Frontal cortex (tissue), 4 donors: ENCODE measurements at places on chromosomes 6 and 20. TPM values are rescaled to one million over a fixed set of nuclear protein-coding genes. Genes with fewer than 3 reads are reported as not detected.

- DNase-seq: no peak
Observed at GRCh38 chr6:142794424-142794823, 150.6 kb downstream of the HIVEP2 start.

- no peak for DNase-seq
Observed at GRCh38 chr6:116409756-116410155, 39.0 kb downstream of the DSE start.

DNA sequence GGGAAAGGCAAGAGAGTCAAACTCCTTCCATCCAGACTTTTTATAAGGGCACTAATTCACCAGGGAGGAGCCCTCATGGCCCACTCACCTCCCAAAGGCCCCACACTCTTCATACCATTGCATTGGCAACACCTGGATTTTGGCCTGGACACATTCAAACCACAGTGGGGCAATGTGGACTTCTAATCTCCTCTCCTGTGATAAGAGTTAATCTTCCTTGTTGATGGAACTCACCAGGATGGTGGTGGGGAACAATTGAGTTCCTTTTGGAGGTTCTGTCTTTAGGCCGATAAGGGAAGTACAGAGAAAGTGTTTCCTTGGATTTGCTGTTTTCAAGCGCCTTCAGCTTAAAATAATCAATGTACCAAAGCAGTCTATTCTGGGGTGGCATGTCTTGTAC lies 268.7 kb downstream of the CD83 start:
- DNase-seq: no peak

DNA sequence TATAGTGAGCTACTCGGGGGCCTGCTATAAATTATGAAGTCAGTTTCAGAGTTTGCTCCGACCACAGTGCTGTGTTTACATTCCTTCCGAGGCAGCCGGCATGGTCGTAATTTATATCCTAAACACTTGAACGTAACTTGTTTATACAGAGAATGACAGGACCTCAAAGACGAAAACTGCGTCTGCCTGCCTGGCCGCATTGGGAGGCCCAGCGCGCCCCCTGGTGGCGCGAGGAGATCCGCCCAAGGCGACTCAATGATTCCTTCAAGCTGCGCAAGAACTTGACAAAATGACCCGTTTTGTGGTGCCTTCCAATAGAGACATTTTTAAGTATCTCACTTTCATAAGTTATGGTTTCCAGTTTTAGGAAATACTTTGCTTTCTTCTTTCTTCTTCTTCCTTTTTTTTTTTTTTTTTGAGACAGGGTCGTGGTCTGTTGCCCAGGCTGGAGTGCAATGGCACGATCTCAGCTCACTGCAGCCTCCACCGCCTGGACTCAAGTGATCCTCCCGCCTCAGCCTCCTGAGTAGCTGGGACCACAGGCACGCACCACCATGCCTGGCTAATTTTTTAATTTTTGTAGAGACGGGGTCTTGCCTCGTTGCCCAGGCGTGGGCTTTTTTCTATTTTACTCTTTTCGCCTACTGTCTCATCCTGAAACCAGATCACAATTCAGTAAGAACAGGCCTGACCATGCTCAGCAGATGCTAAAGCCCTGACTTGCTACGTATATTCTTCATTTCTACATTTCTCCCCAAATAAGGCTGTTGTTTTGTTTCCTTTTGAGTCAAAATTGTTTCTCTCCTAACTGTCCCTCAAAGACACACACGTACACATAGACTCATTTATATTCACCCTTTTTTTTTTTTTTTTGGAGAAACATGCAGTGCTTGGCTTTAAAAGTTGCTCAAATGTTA lies 7.8 kb downstream of the FOXF2 start:
- DNase-seq: peak; percentile 69

DNA sequence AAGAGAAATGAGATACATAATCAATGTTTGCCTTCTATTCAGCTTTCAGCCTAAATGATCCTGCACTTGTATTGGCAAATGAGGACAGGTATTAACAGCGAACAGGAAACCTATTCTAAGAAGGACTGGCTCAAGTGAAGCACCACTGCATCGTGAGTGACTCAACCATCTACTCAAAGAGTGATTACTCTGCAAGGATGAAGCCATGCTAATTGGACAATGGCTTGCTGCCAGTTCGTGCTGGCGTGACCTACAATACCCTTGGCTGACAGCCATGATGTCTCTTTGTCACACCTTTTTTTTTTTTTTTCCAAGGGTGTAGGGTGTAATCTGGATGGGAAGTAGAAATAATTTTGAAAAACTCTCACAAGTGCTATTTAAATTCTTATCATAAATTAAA lies 104.9 kb downstream of the GJA10 start:
- no peak for DNase-seq

- DNase-seq: no peak
Observed at GRCh38 chr6:144920391-144920961, 635.3 kb downstream of the UTRN start.

DNA sequence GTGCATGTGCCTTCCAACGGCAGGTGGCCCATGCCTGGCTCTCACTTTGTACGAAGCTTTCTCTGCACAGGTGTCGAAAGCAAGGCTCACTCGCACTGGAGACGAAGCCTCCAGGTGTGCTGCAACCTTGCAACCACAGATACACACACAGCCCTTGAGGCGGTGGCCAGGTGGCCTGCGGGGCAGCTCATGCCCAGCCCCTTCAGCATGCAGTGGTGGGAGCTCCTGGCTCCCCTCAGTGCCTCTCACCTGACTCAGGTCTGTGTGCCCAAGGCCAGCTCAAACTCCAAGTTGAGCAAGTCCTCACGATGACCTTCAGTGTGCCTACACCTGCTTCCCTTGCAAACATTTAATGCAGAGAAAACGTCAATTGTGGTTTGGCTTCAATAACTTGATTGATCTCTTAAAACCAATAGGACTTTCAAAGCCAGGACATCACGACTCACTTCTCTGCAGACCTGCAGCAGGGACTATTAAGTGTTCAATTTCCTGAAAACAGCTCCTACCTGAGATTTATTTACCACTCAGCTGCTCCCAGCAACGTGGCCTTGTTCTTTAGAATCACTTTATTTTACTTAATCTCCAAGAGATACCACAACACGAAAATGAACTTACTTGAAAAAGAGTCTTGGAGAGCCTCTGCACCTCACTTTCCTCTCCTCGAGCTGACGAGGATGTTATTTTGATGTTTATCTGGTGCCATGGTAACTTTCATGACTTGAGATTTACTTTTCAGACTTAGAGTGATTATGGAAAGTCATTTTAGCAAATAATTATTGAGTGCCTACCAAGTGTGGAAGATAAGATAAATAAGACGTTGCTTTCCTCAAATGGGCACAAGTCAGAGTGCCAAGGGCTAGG lies 86.3 kb downstream of the SLC22A23 start:
- DNase-seq: no peak

- no peak for DNase-seq
Observed at GRCh38 chr6:162463576-162463975, 264.0 kb downstream of the PRKN start.

DNA sequence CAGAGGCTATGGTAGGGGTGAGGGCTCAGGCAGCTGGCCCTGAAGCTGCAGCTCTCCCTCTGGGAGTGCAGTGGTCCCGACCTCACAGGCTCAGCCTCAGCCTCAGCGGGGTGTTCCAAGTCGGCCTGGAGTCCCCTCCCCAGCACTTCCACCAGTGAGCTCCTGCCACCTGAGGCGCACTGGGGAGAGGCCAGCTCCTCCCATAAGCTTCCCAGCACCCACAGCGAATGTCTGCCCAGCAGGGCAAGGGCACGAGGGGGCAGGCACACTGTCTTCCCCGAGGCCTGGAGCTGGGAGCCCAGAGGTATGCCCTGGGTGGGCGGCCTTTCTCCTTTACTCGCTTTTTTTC lies 53.2 kb upstream of the SLCO4A1 start:
- DNase-seq: no peak

GRCh38 chr20:3744037-3744436 lies 11.6 kb downstream of the HSPA12B start:
- DNase-seq: no peak

DNA sequence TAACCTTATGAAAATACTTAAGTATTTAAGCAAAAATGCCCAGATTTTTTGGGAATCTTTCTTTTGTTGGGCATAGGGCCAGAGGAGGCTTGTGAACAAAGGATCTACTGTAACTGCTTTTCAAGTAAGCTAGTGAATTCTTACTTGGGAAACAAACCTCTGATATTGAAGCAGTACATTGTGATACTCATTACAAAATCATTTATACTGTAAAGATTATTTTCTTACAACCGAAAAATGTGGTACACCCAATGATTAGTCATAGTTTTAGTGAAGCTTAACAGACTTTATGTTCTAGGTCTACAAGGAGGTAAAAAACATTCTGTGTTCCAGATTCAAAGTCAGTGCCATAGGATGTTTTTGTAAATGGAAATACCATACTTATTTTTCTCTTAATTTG lies 272.9 kb upstream of the KCNQ5 start:
- DNase-seq: no peak

DNA sequence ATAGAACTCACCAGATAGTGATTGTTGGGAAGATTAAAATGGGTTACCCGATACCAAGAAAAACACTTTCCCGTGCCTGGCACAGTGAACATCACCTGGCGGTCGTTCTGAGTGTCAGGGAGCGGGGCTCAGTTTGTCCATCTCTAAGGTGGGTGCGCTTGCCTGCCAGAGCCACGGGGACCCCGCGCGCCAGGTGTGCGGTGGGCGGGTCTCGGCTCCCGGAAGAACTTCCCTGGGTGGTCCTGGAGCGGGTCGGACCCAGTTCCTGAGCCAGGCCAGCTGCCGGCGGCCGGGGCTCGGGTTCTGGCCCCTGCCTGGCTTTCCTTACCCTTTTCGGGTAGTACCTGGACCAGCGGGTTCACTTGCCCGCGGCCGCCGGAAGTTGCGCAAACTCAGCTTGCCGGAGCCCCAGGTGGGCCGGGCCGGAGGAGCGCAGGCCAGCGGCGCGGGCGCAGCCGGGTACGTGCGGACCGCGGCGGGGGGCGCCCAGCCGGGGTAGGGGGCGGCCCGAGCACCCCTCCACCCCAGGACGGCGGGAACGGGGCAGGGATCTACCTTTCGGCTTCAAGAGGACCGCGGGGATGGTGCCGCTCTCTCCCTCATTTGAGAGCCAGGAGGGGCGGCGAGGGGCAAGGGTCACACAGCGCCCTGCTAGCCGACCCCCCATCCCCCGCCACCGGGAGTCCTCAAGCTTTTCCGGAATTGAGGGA lies 7.5 kb downstream of the FAM110A start:
- no peak for DNase-seq

- DNase-seq: no peak
Observed at GRCh38 chr6:70839286-70840266, 117.3 kb downstream of the B3GAT2 start.

DNA sequence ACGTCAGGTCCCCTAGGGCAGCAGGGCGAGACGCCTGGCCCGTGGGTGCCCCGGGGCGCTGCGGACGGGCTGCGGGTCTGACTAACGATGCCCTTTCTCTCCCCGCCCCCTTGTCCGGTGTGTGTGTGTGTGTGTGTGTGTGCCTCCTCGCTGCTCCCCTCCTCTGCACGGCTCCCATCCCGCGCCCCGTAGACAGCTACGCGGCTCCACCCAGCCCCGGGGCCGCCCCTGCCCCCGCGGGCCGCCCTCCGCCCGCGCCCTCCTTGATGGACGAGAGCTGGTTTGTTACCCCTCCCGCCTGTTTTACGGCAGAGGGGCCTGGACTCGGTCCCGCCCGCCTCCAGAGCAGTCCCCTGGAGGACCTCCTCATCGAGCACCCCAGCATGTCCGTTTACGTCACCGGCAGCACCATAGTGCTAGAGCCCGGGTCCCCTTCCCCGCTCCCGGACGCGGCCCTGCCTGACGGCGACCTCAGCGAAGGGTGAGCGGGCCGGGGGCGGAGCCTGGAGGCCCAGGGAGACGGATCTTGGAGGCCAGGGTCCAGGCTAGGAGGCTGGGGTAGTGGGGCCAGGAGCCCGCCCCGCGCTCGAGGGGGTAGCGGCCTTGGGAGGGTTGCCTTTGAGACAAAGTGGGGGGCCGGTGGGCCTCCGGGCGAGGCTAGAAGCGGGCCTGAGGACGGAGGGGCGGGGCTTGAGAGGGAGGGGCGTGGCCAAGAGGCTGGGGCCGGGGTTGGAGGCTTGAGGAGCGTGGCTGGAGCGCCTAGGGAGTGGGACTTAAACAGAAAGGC lies 5.1 kb downstream of the TP53INP2 start:
- peak; percentile 79 for DNase-seq

DNA sequence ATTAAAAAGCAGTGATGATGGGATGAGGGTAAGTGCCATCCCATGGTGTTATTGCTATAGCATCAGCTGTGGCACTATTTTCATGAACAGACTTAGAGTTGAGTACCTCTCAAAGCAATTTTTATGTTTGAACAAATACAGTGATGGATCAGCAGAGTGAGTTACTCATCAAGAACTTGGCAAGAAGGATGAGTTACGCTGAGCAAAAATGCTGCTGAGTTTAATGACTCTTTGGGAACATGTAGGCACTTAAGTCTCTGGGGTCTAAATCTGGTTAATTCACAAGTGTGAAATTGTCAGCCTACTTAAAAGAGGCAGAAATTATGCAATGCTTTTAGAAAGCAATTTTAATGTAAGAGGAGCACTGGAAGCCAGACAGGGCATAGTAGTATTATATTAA lies 78.5 kb upstream of the AHI1 start:
- DNase-seq: no peak

DNA sequence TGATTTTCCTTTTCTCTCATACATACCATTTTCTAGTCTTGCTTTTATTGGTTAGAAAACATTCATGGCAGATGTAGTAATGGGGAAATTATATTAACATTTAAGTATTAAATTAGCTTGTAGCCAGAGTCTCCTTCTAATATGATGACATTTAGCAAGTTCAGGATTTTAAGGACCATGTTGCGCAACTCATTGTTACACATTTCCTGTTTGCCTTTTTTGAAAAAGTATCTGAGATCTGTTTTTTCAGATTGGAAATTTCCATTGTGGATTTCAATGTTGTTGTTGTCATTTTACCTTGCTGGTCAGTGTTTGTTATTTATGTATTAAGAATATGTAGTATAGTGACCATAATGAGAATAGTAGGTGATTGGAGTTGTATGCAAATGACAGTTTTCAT lies 38.7 kb downstream of the CDKAL1 start:
- DNase-seq: no peak

DNA sequence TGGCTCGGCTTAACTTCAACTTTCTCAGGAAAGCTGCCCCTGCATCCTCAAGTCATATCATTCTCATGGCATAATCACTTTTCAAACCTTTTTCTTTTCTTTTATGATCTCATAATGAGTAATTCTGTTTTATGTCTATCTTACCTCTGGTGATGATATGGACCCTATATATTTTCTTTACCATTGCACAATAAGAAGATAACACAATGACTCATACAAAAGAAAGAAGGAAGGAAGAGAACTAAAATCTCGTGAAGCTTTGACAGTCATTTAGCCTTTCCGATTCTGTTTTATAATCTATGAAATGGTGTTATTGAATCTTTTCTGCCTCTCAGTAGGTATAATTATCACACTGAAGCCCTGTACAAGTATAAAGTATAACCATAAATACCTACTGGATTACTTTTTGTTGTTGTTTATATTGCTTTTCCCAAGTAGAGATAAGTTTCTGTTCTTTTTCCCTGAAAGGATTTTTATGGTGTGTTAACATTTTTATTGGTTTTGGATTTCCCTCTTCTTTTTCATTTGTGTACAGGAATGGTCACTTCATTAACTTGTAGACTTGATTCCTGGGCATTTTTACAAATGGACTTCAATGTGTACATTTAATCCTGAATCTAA lies 300.9 kb downstream of the LAMA2 start:
- DNase-seq: no peak

Gene HLA-DOB
- total RNA-seq: not detected

Gene SAMD5
- total RNA-seq: 11.8 TPM

Gene OOEP
- total RNA-seq: not detected

Gene ADISSP
- 17.5 TPM for total RNA-seq

Gene GABRR1
- total RNA-seq: not detected

Gene ZBTB12
- 25.7 TPM for total RNA-seq

Gene FOXQ1
- total RNA-seq: 1.2 TPM

Gene DYNLT2
- 2.0 TPM for total RNA-seq

Gene CST8
- not detected for total RNA-seq
